NCI-H526 (cell line): ENCODE measurements at places on chromosomes 5 and 9.

DNA sequence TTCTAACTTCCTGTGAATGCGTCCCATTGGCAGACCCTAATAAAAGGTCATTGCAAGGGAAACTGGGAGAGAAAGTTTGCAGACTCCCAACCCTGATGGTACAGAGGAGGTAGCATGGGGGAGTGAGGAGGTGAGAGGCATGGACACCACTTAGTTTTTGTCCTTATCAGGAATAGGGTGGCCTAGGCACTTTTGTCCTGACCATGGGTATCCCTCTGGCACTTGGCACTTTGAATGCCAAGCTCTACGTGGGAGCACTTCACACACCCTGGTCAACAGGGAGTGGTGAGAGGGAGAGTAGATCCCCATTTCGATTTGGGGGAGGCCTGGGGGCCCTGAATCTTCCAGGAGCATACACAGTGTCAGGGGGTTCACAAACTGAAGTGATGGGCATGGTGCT, 75.6 kb upstream of the SH3PXD2B start:
- DNase-seq = no peak

DNA sequence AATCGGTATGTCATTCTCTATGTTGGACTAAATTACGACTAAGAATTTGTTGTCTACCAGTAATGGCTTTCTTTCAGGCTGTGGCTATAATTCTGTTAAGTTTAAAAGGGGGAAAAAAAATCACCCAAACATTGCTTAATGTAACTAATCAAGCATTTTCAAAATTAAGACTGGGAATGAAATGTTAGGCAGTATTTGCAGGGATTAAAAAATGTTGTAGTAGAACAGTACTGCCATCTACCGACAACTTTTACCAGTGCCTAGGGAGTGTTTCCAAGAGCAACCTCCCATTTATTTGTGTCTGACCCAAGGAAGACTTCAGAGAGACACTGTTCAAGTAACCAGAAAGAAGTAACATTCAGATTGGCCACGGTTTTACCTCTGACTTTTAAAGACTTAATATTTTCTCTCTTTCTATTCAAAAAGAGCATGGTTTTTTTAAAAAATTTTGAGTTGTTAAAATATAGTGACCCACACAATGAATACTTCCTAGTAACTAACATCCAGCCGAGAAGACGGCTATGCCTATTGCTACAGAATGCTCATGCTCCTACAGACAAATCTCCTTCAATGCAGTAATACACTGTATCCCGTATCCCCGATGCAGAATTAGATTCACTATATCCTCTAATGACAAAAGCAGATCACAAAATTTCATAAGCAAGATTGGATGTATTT, 92.4 kb downstream of the ARL15 start:
- peak; percentile 17 for DNase-seq

- DNase-seq = no peak
These were observed 11.9 kb upstream of the COL15A1 start for GRCh38 chr9:98931600-98932389.

DNA sequence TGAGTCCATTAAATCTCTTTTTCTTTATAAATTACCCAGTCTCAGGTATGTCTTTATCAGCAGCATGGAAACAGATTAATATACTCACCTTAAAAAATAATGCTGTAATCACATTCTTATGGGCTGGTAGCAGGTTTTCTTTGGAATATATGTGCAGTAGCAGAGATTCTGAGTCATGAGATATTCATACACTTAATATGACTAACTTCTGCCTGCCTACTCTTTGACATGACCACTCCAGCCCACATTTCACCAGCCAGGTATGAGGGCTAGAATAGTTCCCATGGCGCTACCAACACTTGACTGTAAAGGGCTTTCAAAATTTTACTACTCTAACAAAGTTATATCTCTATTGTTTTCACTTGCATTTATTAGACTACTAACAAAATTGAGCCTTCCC, 74.1 kb upstream of the GHR start:
- DNase-seq = no peak

GRCh38 chr5:33367416-33367815, 73.3 kb upstream of the TARS1 start:
- DNase-seq = no peak

- DNase-seq = peak; percentile 6
These were observed 617.4 kb downstream of the SLCO4C1 start for GRCh38 chr5:101678481-101679193.

GRCh38 chr5:82314964-82315758, 37.0 kb upstream of the RPS23 start:
- DNase-seq = no peak

DNA sequence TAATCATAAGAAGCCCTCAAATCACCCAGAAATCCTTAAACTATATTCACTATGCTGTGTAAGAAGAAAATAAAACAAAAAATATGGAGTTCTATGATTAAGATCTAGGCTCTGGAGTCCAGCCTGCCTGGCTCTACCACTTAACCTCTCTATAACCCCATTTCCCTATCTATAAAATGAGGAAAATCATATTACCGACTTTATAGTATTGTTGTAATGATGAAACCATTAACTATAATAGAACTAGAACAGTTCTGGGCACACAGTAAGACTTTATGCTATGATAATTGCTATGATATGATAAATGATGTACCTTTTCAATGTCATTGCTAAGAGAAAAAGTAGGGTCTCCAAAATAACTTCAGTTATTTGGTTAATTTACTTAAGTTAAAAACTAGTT, 40.3 kb downstream of the MPDZ start:
- no peak for DNase-seq

- DNase-seq = no peak
These were observed 58.0 kb upstream of the FSTL4 start for GRCh38 chr5:133670336-133670735.

DNA sequence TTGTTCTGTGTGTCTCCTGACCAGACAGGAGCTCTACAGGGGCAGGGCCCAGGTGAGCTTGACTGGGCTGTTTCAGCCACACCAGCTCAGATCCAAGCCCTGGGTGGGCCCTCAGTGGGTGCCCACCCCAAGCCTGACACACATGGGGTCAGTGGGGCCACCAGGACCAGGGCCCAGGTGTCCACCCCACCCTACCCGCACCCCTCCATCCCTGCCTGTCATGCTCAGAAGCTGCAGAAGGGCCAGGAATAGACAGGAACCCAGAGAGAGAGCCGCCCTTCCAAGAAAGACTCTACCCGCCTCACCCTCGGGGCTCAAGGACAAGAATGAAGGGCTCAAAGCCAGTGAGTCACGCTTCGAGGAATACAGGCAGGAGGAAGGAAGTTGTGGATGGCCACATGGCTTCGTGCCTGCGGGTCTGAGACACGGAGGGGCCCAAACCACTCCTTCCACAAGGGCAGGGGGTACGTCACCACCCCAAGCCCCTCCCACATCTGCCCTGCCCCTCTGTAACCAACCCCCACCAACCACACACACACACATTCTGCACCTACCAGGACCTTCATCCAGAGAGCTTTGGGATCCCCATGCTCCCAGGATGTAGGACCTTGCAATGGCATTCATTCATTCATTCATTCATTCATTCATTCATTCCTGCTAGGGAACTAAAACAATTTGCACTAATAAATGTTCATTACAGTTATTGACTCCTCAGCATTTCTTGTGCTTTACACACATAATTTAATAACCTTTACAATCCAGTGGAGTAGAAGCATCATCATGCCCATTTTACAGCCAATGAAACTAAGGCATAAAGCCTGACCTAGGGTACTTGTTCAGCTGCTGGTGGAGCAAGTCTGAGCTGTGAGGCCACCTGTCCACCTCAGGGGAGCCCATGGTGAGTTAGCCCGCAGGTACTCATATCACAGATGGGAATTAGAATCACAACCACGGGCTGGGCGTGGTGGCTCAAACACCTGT, 55.9 kb upstream of the STXBP1 start:
- no peak for DNase-seq

DNA sequence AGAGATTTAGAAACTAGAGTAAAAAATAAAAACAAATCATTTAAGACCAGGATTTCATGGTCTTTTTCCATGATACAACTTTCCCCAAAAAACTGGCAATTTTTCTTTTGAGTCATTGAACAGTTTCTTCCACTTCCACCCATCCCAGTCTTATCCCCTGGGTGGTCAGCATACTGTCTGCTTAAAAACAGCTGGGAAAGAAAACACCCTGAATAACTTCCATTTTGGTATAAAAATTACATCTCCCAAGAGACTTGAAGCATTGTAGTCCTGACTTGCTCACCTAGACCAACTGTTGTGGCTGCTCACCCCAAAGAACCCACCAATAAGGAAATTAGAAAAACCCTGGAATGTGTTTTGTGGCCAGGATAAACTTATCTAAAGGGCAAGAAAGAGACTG, 731.3 kb downstream of the NR2F1-AS1 start:
- no peak for DNase-seq
